ENCODE measurements at places on chromosomes 6 and 20. TPM values are rescaled to one million over a fixed set of nuclear protein-coding genes. Genes with fewer than 3 reads are reported as not detected.

Gene DEFB132
- not detected for total RNA-seq

Gene PNLDC1
- total RNA-seq = 0.17 TPM

Gene WFDC5
- total RNA-seq = not detected

Gene TNNC2
- total RNA-seq = not detected

Gene BHLHE23
- not detected for total RNA-seq

Gene UBD
- total RNA-seq = 0.37 TPM

Gene SMOC2
- total RNA-seq = not detected
